ENCODE measurements at places on chromosomes 5 and 9. TPM values are rescaled to one million over a fixed set of nuclear protein-coding genes. Genes with fewer than 3 reads are reported as not detected.

SELENOP gene
- 193 TPM for total RNA-seq

UGCG gene
- 21.1 TPM for total RNA-seq

TLE4 gene
- total RNA-seq: 16.2 TPM

IL5 gene
- not detected for total RNA-seq

OR1K1 gene
- total RNA-seq: not detected

SIGMAR1 gene
- 31.8 TPM for total RNA-seq

MELK gene
- total RNA-seq: 1.1 TPM

PCDHA11 gene
- total RNA-seq: 0.29 TPM

ZNF782 gene
- 3.3 TPM for total RNA-seq

TTLL11 gene
- 4.5 TPM for total RNA-seq

ZNF608 gene
- total RNA-seq: 21.8 TPM

PCDHAC2 gene
- total RNA-seq: 2.9 TPM

CAMK2A gene
- 16.3 TPM for total RNA-seq

NIPAL4 gene
- total RNA-seq: 1.8 TPM

CYLC2 gene
- total RNA-seq: not detected

TSSK1B gene
- 0.10 TPM for total RNA-seq

ALDH7A1 gene
- 25.2 TPM for total RNA-seq

Data from left cardiac atrium (tissue), 4 donors.